Stimulated activated CD8-positive, alpha-beta memory T cell treated with anti-CD3 and anti-CD28 coated beads, Interleukin-2, amount 100 ng/mL, for 48 hours (primary cell): ENCODE measurements at places on chromosomes 16 and 17.

- no peak for DNase-seq
Measured at GRCh38 chr17:43909537-43910231, 2.3 kb upstream of the MPP2 start.

DNA sequence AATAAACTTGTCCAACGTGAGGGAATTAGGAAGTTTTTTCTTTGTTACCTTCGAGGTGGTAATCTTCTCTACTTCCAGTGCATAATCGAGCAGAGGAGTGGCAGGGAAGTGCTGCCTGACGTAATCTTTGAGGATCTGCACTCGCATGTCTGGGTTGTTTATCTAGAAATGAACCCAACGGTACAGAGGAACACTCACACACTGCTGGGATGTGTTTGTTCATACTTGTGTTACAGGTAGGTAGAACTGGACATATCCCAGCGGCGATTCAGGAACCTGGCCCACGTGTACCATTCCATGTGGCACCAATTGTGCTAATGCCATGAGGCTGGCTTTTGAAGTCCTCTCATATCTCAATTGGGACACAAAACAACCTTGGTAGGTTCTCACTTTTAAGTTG, 4.2 kb upstream of the KLHL11 start:
- DNase-seq: no peak

- no peak for DNase-seq
Measured at GRCh38 chr16:12271006-12271405, 294.5 kb downstream of the SNX29 start.

DNA sequence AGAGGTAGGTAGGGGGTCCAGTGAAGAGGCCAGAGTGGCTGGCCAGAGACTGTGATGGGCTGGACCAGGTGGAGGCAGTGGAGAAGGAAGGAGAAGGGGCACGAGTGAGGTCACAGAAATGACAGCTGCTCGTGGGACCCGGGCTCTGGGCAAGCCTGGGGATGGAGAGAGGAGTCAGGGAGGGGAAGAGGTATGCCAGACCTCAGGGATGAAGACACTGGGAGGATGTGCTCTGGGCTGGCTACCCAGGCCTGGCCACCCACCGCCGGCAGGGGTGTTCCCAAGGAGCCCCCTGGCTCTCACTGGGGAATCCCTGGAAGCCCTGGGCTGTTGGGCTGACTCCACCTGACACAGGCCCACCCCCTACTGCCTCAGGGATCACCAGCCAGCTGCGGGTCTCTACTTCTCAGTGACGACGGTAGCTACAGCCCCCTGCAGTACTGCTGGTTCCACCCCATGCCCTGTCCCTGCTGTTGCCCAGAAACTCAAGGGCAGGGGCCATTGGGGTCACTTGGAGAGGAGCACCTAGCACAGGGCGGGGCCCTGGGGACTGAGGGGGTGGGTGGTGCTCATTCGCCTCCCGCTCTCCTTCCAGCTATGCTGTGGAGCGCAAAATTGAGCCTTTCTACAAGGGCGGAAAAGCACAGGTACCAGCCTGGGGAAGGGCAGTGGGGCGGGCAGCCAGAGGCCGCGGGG, 1.8 kb downstream of the TBL3 start:
- no peak for DNase-seq

GRCh38 chr17:4818276-4818675, 11.3 kb downstream of the PLD2 start:
- DNase-seq: no peak

DNA sequence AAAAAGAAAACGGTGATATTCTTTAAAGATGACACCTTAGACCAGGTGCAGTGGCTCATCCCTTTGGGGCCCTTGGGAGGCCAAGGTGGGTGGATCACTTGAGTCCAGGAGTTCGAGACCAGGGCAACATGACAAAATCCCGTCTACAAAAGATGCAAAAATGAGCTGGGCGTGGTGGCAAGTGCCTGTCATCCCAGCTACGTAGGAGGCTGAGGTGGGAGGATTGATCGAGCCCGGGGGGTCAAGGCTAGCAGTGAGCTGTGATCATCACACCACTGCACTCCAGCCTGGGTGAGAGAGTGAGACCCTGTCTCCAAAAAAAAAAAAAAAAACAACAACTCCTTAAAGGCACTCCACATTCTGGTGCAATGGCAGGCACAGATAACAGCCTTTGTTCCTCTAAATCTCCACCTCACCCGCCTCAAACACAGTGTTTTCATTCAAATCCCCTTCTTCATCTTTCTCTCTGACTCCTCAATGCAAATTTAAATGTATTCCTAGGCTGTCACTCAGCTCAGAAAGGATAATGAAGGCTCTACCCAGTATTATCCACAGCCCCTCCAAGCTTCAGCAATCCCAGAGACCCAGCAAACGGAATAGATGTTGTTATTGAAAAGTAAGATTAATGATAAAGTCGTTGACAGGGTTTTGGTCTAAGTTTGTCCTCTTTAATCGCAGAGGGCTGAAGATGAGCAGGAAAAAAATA, 56.2 kb upstream of the CACNG5 start:
- no peak for DNase-seq

- DNase-seq: no peak
Measured at GRCh38 chr17:57735707-57736106, 9.4 kb downstream of the CCDC182 start.

GRCh38 chr17:78383725-78384471, 5.4 kb downstream of the PGS1 start:
- peak; percentile 56 for DNase-seq

DNA sequence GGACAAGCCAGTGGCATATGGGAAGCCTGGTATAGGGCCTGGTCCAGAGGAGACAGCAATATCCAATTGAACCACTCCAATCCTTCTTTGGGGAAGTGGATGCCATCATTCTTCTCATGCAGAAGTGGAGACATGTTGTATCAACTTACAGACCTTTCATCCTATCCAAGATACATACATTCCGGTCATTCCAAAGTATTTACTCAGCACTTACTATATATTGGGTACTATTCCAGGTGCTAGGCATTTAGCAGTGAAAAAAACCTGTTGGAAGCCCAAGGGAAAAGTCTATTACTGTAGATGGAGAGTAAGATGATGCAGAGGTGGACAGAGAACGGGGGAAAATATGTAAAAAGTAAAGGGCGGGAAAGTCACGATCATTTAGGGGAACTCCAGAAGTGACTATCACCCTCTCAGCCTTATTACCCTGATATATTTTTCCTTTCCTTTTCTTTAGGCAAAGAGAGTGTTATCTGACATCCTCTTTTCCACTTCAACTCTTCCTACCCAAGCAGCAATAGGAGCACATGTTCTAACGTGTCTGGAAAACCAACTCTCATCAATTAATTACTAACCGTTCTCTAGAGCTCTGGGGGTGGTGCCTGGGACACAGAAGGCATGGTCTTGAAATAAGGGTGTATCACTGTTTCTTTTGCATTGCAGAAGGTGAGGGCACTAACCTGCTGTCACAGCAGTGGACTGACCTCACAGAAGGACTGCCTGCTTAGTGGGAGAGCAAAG, 210.1 kb upstream of the MAF start:
- no peak for DNase-seq

GRCh38 chr16:23765933-23766332, 11.1 kb downstream of the CHP2 start:
- no peak for DNase-seq

DNA sequence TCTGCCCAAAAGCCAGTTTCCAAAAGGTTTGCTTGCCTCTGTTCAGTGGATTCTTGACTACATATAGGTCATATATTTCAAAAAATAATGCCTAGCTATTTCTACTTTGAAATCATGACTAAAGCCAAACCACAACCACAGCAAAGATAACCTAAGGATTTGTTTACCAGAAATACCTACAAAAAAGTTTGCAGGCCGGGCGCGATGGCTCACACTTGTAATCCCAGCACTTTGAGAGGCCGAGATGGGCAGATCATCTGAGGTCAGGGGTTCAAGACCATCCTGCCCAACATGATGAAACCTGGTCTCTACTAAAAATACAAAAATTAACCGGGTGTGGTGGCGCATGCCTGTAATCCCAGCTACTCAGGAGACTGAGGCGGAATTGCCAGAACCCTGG, 15.2 kb downstream of the CARHSP1 start:
- no peak for DNase-seq

DNA sequence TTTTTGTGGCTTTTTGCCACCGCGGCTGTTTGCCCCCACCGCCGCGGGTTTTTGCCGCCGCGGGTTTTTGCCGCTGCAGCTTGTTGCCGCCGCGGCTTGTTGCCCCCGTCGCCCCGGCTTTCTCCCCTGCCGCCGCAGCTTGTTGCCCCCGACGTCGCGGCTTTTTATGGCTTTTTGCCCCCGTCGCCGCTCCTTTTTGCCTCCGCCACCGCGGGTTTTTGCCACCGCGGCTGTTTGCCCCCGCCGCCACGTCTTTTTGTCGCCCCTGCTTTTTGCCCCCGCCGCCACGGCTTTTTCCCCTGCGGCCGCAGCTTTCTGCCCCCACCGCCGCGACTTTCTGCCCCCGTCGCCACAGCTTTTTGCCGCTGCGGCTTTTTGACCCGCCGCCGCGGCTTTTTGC, 149.5 kb downstream of the KCNJ18 start:
- no peak for DNase-seq

DNA sequence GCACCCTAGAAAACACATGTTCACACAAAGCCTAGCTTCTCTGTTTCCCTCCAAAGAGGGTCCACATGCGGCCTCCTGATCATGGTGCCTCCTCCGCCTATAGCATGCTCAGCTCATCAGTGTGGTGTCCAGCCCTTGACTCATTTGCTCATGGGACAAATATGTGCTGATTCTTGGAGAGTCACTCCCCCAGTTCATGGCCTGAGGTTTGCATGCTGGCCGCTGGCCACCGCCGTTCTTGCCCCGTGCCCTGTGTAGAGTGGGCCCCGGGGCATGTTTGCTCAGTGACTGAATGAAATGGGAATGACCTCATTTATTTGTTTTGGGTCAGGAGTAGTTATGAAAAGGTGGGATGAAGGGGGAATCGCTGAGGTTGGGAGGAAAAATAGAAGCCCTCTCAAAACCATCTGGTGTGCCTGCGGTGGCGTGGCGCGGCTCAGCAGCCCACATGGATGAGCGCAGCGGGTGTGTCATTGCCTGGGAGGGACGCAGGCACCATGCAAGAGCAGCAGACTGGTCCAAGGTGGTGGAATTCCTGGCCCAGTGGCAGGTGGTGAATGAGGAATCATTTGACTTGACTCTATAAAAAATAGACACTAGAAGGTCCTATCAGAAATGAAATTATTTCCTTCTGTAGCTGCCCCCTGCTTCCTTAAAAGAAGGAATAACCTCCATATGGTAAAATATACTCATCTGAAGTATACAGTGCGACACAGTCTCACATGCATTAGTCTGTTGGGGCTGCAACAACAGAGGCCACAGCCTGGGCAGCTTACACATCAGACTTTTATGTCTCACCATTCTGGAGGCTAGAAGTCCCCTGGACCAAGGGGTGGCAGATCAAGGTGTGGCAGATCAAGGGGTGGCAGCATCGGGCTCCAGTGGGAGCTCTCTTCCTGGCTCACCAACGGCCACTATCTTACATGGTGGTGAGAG, 31.7 kb downstream of the CRISPLD2 start:
- no peak for DNase-seq

- DNase-seq: no peak
Measured at GRCh38 chr17:1255041-1255440, 15.2 kb upstream of the BHLHA9 start.

DNA sequence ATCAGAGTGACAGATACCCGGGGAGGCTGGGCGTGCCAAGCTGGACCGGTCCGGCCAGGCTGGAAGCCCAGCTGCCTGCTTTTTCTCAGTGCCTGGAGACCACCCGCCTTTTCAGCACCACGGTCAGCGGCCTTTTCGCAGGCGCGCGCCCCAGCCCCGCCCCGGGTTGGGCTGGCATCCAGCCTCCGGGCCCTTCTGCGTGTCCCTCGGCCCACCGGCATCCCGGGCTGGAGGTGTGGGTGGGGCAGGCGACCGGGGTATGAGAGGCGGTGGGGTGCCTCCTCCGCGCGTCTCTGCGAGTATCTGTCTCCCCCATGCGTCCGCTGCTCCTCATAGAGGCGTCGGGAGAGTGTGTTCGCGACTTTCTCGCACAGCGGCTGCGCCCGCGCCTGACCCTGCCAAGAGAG, 102.5 kb downstream of the MRM1 start:
- peak; percentile 47 for DNase-seq

DNA sequence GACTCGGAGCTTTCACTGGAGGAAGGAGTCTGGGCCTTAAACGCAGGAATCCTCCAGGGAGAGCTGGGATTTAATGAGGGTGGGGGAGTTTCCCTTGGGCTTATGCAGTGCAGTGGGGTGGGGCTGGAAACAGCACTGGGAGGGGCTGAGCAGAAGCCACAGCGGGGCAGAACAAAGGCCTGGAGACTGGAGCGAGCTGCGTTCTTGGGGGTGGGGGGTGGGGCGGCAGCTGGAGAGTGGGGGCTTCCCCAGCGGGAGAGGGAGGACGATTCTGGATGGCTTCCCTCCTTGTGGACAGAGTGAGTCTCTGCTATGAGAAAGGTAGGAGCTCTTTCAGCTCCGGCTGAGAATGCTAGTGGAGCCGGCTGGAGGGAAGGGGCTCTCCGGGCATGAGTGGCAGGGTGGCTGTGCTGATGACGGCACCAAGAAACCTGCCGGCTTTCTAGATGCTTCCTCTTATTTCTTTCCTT, 406.0 kb downstream of the SEC14L1 start:
- no peak for DNase-seq

DNA sequence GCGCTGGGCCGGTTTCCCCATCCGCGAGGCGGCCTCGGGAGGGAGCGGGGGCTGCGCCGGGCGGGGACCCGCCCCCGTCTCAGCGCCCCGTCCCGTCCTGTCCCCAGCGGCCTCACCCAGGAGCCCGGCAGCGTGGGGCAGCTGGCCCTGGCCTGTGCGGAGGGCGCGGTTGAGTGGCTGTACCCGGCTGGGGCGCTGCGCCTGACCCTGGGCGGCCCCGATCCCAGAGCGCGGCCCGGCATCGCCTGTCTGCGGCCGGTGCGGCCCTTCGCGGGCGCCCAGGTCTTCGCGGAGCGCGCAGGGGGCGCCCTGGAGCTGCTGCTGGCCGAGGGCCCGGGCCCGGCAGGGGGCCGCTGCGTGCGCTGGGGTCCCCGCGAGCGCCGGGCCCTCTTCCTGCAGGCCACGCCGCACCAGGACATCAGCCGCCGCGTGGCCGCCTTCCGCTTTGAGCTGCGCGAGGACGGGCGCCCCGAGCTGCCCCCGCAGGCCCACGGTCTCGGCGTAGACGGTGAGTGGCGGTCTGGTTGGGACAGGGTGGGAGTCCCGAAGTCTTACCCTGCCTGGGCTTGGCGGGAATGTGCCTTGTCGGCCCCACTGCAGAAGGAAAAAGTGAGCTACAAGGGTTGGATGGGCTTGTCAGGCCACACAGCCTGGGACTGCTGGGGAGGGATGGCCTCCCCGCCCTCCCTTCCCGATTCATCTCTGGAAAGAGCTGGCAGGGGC, 720 bp downstream of the METRN start:
- DNase-seq: no peak

DNA sequence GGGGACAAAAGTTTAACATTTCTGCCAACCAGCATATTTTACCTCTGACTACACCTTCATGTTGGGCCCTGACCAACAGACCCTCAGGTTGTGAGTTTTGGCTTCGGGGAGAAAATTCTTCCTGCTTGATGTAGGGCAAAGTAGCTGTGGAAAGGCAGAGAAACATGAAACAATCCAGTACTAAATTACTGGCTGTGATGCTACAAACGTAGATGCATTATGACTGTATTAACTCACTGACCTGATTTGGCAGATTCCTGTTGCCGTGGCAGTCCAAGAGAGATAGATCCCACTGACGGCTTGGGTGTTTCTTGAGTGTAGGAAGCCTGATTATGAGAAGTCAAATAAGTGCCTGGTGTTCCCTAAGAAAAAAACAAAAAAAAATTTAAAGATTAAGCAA, 80.7 kb downstream of the TTC19 start:
- no peak for DNase-seq
